ENCODE measurements at places on chromosomes 5 and 9.

GRCh38 chr9:85216601-85217000 lies 525.2 kb downstream of the AGTPBP1 start:
- no peak for DNase-seq

DNA sequence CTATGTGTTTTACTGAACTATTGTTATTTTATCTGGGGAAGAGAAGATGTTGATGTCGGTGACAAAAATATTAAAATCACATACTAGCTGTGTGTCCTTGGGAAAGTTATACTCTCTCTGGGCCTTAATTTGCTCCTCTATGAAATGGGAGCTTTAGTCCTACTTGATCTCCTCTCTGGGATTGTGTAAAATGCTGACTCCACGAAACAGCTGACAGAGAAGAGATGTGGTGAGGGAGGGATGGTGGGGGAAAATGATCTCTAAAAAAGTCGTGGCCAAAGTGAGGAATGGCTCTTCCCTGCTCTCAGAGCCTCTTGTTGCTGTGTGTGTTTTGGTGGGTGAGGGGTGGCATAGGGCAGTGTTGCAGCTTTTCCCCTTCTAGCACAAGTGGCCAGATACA lies 173.7 kb downstream of the MELK start:
- DNase-seq, result no peak

DNA sequence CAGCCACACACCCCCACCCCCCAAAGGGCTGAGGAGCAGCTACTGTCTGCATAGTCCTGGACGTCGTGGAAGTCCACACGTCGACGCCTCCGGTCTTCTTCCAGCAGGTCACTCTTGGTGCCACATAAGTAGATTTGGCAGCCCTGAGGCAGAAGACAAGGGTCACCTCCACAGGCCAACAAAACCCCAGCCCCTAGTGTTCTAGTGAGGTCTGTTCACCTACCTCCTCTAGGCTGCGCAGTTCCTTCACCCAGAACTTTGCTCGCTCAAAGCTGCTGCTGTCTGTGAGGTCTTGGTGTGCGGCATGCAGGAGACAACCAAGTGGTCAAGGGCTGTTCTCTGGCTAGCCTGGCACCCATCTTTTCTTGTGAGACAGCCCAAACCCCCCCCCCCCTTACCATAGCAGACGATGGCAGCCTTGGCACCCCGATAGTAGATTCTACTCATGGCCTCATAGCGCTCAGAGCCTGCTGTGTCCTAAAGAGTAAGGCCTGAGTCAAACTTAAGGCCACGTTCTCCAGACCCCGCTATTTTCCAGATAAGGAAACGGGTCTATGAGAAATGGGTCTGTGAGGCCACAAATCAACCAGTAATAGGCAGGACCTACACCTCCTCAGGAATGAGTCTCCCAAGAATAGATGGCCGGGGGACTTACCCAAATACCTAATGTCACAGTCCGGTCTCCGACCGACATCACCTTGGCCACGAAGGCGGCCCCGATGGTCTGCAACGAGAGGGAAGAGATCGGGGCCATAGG lies 987 bp downstream of the RAB24 start:
- no peak for DNase-seq

- no peak for DNase-seq
Measured at GRCh38 chr9:27090711-27091110, 18.3 kb upstream of the TEK start.

GRCh38 chr5:153096381-153096780 lies 394.1 kb upstream of the GRIA1 start:
- DNase-seq, result no peak

- DNase-seq, result no peak
Measured at GRCh38 chr9:87615547-87616148, 110.3 kb upstream of the CTSL start.

GRCh38 chr5:173680660-173681242 lies 64.3 kb upstream of the BOD1 start:
- DNase-seq, result no peak

- no peak for DNase-seq
Measured at GRCh38 chr5:6631441-6631840, 1.4 kb downstream of the NSUN2 start.

DNA sequence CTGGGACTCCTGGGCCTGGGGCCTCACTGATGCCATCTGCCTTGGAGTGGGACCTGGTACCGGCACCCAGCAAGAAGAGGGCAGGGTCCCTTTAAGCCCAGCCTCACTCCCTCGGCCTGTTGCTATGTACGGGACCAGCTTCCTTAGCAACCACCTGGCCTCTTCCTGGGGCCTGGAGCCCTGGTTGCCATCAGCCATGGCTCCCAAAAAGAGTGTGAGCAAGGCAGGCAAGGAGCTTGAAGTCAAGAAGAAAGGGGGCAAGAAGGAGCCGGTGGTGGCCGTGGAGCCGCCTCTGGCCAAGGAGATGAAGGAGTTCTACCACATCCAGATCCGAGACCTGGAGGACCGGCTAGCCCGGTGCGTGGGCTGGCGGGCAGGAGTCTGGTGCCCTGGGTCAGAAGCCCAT lies at the start of gene CFAP157:
TSS of gene CFAP157 (plus strand) at position 153 of the 406 bp plus-strand sequence. CDS start at position 197, 44 bp downstream.
- no peak for DNase-seq

GRCh38 chr5:140168371-140168770 lies 6.6 kb upstream of the CYSTM1 start:
- DNase-seq, result no peak

DNA sequence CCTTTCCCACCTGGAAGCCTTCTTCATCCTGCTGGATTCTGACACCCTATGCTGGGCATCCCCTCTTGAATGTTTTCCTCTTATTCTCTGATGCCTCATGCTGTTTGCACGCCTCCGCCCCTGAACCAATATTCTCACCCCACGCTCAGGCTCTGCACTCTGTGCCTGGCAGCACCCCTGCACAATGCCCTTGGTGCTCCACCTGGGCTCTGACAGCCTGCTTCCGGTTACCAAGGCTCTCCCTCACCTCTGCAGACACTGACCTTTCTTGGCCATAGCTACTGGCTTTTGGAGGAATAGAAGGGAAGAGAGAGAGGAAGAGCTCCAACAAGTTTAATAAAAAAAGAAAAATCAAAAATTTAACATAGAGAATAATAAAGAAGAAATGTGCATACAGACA lies 108.7 kb upstream of the SHB start:
- DNase-seq, result no peak

DNA sequence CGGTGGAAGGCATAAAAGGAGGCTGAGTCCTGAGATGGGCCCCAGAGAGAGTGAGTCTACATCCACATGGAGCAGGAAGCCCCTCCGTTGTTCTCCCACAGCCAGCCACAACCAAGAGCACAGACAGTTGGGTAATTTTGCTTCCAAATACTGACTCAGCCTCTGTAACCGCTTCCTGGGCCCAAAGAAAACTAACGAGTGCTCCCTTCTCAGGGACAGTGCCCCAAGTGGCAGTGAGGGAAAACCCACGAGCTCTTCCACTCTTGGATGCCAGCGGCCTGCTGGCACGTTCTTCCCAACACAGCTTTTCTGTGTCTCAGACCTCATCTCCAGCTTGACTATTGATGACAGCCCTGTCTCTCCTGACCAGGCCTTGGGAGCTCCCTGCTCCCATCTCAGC lies 207.6 kb downstream of the FSTL4 start:
- peak; percentile 7 for DNase-seq

DNA sequence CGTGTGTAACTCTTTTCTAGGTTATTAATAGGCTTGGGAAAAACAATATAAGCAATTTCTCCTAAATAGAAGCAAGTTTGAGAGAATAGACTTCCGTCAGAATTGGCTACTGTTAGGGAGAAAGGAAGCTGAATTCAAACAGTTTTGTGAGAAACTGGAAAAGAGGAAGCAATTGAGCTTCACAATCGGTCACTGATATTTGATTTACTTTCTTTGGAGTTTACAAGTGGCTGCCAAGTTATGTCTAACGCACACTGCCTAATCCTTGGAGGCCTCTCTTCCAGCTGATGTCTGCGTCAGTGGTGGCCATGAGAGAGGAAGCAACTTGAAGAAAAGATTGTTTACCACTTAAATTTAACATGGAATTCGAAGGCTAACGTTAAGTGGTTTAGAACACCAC lies 319.5 kb downstream of the ADGRV1 start:
- no peak for DNase-seq

DNA sequence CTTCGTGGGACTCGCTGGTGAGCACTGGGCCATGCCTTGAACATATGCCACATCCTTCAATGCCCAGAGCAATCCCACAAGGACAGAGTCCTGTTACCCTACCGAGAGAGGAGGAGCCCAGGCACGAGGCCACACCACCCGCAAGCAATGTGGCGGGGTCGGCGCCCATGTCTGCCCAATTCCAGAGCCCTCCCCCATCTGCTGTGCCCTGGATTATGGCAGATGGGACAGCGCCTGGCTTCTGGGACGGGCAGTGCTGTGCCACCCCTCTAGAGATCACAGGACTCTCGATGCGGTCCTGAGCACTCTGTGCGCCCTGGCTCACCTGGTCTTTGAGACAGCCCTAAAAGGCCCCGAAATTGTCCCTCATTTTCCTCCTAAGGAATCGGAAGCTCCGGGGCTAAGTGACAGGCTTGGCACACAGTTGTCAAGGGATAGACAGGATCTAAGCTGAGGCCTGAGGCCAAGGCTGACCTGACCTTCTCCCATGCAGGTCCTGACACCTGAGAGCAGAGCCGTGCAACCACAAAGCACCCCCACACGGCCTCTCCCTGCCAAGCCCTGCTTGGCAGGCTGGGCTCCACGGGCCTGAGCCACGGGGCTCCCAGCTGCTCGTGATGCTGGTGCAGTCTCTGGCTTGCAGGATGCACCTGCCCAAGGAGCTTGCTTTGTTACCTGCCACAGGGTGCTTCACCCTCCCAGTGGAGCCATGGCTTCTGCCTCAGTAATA lies 48.8 kb downstream of the PRRT1B start:
- DNase-seq, result no peak

- no peak for DNase-seq
Measured at GRCh38 chr9:31588006-31588405, 796.4 kb upstream of the ACO1 start.

DNA sequence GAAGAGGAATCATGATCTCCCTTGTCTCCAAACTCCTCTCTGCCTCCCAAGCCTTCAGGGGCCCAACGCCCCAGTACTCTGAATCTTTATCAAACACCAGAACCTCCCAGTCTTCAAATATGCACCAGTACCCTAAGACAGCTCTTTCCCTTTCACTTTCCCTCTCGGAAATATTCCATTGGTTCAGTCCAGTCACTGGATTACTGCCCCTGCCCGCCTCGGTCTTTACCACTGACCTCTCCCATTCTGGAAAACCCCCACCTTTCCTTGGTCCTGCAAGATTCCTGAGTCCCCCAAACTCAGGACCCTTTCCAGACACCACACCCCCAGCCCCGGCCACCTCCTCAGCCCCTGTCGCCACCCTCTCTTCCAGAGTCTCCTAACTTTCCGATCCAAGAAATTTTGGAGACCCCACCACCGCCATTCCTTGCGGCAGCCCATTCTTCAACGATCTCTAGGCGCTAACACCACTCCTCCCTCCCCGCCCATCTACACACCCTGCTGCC lies 674 bp downstream of the C5orf15 start:
- DNase-seq, result no peak

GRCh38 chr5:158660726-158661125 lies 439.0 kb downstream of the EBF1 start:
- DNase-seq, result no peak

DNA sequence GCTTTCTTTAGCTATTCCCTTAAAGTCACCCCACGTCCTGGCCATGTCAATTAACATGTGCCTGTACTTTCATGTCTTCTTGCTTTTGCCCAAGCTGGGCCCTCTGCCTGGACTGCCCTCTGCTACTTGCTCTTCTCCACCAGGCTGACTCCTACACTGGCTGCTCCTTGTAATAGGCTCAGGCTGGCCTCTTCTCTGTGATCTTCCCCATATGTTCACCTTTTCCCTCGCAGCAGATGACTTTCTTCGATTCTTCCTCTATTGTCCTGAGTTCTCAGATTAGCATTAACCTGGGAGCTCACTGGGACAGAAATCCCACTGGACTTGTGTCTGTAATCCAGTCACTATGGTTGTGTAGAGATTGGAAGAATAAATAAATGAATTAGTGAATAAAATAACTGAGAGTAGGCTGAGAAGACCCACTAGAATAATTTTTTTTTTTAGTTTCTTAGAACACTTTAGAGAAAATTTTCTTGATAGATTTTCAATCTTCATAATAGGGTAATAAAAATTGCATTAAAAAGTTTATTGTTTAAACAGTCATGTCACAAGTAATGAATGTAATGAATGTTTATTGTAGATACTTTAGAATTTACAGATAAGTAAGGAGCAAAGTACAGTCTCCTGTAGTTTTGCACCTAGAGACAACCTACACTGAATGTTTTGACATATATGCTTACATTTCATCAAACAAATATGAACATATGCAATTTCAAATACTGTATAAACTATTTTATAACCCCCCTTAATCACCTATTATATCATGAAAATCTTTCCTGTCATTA lies 47.4 kb upstream of the TNFSF15 start:
- no peak for DNase-seq

GRCh38 chr5:169534939-169535338 lies 48.6 kb upstream of the SPDL1 start:
- DNase-seq, result no peak

DNA sequence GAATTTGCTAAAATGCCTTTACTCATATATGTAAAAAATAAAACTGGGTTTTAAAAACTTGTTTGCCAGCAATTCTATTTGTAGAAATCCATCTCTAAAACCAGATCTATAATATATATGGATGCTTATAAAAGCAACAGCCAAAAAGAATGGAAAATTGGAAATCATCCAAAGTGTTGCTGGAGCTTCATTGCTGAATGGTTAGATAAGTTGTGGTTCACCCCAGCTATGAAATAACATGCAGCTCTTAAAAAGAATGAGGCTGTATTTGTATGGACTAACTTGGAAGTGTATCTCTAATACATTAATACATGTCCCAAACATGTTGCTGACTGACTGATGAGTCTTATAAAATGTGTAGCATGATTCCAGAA lies 76.2 kb downstream of the STK10 start:
- DNase-seq, result no peak

- DNase-seq, result no peak
Measured at GRCh38 chr5:107887166-107887943, 216.6 kb upstream of the EFNA5 start.

DNA sequence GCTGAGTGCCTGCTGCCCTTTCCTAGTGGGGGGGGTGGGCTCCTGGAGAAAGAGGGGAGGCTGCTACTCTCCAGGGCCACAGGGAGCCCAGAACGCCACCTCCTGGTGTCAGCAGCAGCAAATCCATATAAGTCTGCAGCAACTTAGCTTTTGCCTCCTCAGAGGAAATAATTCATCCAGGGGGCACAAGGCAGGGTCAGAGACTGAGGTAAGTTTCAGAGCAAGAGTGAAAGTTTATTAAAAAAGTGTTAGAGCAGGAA lies 4.0 kb upstream of the CLPTM1L start:
- DNase-seq, result no peak
